ENCODE measurements at places on chromosomes 11 and 22.

DNA sequence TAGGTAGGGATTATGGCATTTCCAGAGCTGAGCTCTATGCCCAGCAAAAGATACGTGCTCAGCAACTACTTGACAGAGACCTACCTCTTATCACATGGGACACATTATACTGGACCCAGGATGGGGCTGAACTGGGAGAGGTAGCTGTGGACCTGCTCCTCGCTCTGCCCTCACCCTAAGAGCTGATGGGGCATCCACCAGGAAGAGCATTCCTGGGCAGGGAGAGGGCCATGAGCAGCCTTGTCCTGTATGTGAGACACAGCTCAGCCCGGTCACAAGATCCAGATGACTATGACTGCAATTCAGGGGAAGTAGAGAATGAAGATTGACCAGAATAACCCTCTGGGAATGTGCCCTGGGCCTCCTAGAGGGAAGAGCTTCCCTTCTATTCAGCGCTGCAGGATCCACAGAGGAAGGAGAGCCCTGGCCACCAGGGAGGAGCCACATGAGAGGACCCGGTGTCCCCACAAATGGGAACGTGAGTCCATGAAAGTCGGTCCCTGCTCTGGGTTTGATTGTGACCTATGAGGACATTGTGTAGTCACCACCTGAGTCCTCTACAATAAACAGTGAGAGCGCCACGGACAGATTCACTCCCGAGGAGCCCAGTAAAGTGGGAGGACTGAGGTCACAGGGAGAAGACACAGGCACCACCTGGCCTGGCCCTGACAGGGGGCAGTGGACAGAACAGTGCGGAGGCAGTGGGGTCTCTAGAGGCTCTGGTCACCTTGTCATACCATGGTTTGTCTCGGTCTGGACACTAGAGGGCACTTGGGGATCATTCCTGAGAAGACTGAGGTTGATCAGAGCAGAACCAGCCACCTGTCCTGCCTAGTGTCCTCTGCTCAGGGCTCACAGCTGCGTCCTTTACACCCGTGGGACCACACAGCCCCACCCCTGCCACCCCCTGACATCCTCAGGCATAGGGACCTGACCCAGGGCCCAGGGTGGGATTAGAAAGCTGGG lies 99.5 kb downstream of the ZNF280B start:
- H3K4me1 ChIP-seq, result peaks cover 8% of the 10 kb centered on the region
- no peak overlapping the region for H3K4me3 ChIP-seq
- no peak overlapping the region for H3K27ac ChIP-seq
- no peaks in the 10 kb centered on the region for H3K36me3 ChIP-seq
- DNase-seq, result peak; percentile 55
- H3K27me3 ChIP-seq, result no peaks in the 10 kb centered on the region

- no peaks in the 10 kb centered on the region for H3K36me3 ChIP-seq
- H3K27me3 ChIP-seq, result no peaks in the 10 kb centered on the region
- H3K4me1 ChIP-seq, result no peaks in the 10 kb centered on the region
- DNase-seq, result no peak
- H3K4me3 ChIP-seq, result no peak overlapping the region
- H3K27ac ChIP-seq, result no peak overlapping the region
Observed at GRCh38 chr22:11066458-11067285, 4461.3 kb upstream of the OR11H1 start.

DNA sequence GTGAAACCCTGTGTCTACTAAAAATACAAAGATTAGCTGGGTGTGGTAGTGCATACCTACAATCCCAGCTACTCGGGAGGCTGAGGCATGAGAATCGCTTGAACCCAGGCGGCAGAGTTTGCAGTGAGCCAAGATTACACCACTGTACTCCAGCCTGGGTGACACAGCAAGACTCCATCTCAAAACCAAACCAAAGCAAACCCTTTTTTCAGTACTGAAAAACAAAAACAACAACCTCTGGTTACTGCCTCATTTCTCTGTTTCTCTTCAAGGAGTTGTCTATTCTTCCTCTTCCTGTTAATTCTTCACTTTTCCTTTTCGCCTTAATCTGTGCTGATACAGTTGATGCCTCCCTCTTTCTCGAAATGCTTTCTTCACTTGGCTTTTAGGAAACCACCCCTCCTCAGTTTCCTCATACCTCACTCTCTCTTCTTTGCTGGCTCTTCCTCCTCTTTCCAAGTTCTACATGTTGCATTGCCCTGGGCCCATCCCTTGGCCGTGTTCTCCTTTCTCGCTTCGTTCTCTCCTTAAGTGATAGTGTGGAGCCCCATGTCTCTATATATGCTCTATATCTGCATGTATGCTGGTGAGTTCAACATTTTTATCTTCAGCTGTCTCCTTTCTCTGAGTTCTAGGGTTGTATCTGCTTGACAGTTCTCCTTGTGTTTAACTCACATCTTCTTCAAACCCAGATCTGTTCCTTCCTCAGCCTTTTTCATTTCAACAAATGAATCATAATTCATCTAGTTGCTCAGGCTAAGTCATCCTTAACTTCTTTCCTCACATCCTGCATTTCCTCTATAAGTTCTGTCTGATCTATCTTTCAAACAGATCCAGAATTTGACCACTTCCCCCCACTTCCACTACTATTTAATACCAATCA lies 37.1 kb downstream of the NUCB2 start:
- DNase-seq, result no peak
- no peak overlapping the region for H3K4me3 ChIP-seq
- H3K27me3 ChIP-seq, result no peaks in the 10 kb centered on the region
- no peak overlapping the region for H3K27ac ChIP-seq

- no peak overlapping the region for H3K27ac ChIP-seq
- DNase-seq, result no peak
- H3K27me3 ChIP-seq, result no peaks in the 10 kb centered on the region
- H3K4me1 ChIP-seq, result no peaks in the 10 kb centered on the region
- H3K36me3 ChIP-seq, result no peaks in the 10 kb centered on the region
Observed at GRCh38 chr11:111324277-111324720, 26.0 kb downstream of the POU2AF3 start.

DNA sequence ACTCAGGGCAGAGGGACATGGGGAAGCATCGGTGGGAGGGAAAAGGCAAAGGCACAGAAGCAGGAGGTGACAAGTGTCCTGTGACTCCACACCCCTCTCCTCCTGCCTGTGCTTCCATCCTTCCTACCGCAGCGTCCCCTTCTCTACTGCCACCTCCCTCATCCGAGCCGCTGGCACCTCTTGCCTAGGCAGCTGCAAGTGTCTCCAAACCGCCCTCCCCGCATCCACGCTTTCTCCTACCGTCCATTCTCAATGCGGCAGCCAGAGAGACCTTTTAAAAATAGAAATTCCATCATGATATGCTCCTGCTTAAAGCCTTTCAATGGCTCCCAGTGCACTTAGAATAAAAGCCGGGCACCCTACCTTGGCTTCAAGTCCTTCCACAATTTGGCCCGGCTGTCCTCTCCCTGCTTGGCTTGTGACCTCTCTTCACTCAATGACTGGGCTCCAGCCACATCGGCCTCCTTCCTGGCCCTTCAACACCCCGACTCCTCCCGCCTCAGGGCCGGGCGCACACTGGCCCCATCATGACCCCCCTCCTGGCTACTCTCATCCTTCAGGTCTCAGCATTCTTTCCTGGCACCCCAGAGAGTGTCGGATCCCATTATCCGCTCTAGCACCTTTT lies 16.5 kb downstream of the LRRC10B start:
- no peaks in the 10 kb centered on the region for H3K36me3 ChIP-seq
- no peak overlapping the region for H3K27ac ChIP-seq
- H3K4me1 ChIP-seq, result no peaks in the 10 kb centered on the region
- H3K4me3 ChIP-seq, result no peak overlapping the region

DNA sequence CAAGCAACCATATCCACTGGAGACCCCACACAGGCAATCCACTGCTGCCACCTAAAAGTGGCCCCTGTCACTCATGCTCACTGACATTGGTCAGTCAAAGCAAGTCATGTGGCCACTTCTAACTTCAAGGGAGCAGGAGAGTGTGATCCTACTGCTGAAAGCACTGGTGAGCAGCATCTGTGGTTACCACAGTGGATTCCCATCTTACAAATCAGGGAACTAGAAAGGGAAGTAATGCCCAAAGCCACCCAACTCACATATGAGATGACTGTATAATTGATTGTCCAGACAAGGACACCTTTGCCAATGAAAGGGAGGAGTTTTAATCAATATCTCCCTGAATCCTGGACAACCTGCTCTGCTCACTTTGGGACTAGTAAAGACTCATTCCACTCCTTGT lies 17.7 kb downstream of the RCN1 start:
- no peak overlapping the region for H3K4me3 ChIP-seq
- H3K4me1 ChIP-seq, result 0 out of 2 replicates have a peak, but pooled peaks cover 5% of the 10 kb centered on the region
- no peak for DNase-seq

- DNase-seq, result peak; percentile 74
- H3K4me3 ChIP-seq, result no peak overlapping the region
- no peak overlapping the region for H3K27ac ChIP-seq
- 0 out of 2 replicates have a peak, but pooled peaks cover 5% of the 10 kb centered on the region for H3K4me1 ChIP-seq
- no peaks in the 10 kb centered on the region for H3K27me3 ChIP-seq
Observed at GRCh38 chr22:16917144-16918003, 90.6 kb downstream of the GAB4 start.

- no peaks in the 10 kb centered on the region for H3K36me3 ChIP-seq
- DNase-seq, result no peak
- peaks cover 10% of the 10 kb centered on the region for H3K27me3 ChIP-seq
- H3K4me1 ChIP-seq, result no peaks in the 10 kb centered on the region
- no peak overlapping the region for H3K4me3 ChIP-seq
Observed at GRCh38 chr22:21876486-21877176, 9.2 kb upstream of the MAPK1 start.

DNA sequence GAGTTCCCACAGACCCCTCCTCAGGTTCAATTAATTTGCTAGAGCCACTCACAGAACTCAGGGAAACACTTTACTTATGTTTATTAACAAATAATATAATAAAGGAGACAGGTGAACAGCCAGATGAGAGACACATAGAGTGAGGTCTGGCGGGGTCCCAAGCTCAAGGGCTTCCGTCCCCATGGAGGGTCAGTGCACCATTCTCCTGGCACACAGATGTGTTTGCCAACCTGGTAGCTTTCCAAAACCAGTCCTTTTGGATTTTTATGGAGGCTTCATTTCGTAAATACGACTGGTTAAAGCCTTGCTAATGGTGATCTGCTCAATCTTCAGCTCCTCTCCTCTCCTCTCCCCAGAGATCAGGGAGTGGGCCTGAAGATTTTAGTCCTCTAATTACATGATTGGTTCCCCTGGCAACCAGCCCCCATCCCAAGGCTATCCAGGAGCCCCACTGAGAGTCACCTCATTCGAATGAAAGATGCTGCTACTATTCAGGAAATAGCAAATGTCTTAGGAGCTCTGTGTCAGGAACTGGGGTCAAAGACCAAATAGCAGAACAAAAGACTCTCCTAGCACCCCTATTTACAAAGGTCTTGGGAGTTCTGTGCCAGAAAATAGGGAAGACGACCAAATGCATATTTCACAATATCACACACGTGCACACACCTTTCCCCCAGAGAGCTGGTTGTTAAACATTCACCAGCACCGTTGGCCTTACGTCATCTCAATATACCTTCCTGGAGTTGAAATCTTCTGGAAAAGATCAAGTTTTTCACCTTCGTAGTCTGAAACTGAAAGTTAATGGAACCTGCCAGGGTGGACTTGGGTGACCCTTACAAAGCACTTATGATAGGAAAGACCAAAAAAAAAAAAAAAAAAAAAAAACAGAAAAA lies 23.8 kb upstream of the CAPRIN1 start:
- H3K27ac ChIP-seq, result no peak overlapping the region
- no peak overlapping the region for H3K4me3 ChIP-seq
- H3K36me3 ChIP-seq, result no peaks in the 10 kb centered on the region
- no peaks in the 10 kb centered on the region for H3K27me3 ChIP-seq
- no peak for DNase-seq

DNA sequence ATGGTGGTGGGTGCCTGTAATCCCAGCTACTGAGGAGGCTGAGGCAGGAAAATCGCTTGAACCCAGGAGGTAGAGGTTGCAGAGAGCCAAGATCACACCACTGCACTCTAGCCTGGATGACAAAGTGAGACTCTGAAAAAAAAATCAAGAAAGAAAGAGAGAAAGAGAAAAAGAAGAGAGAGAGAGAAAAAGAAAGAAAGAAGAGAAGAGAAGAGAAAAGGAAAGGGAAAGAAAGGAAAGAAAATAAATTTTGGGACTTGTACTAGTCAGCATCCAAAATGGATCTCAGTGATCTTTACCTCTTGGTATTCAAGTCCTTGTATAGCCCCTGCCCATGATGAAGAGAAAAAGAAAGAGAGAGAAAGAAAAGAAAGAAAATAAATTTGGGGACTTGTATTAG lies 22.2 kb upstream of the PICALM start:
- no peaks in the 10 kb centered on the region for H3K4me1 ChIP-seq
- no peaks in the 10 kb centered on the region for H3K36me3 ChIP-seq
- DNase-seq, result no peak
- H3K27me3 ChIP-seq, result no peaks in the 10 kb centered on the region

DNA sequence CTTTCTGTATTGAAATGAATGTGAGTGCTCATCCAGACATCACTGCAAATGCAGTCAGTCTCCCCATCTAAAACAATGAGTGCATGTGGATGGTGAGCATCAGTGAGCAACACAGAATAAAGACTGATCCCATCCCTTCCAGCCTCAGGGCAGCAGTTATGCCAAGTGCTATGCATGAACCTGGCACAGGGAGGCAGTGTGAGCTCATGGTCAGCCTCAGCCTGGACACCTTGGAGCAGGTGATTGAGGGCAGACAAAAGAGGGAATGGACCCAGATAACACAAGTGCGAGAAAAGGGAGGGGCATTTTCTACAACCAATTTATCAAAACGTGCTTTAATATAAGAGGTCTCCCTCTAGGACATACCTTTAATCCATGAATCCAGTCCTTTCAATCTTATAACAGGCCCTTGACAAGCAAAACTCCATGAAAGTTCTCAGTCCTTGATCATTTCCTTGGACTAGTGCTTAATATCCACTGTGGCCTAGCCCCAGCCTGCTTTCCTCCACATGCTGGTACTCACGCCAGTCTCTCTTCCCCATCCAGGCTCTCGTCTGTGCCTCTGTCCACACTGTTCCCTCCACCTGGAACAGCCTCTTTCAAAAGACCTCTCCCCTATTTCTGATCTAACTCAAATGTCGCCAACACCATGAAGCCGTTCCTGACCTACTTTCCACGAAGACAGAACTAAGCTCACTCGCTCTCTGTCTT lies 50.5 kb upstream of the LRRC55 start:
- H3K27ac ChIP-seq, result no peak overlapping the region
- no peaks in the 10 kb centered on the region for H3K4me1 ChIP-seq
- H3K27me3 ChIP-seq, result no peaks in the 10 kb centered on the region

DNA sequence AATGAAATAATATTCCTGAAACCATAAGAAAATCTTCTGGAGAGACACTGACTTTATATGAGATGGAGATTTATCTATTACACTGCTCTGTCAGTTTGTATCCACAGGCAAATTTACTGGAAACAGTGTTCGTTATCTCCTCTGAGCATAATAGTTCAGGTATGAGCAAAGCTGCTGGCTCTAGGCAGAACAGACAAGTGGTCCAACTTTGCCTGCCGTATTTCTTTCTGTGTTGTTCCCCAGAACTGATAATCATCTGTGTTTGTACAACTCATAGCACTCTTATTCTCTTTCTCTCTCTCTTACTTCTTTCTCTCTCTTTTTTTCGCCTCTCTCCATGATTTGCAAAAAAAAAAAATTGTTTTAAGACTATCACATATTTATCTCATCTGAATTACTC lies 623.8 kb upstream of the CHORDC1 start:
- H3K4me3 ChIP-seq, result no peak overlapping the region
- H3K36me3 ChIP-seq, result no peaks in the 10 kb centered on the region
- no peaks in the 10 kb centered on the region for H3K27me3 ChIP-seq
- H3K4me1 ChIP-seq, result no peaks in the 10 kb centered on the region

- peaks cover 74% of the 10 kb centered on the region for H3K27me3 ChIP-seq
- no peak overlapping the region for H3K27ac ChIP-seq
- no peak overlapping the region for H3K4me3 ChIP-seq
- no peak for DNase-seq
Observed at GRCh38 chr11:64443001-64443400, 84.0 kb downstream of the RPS6KA4 start.

Data from MM.1S (cell line).